ENCODE measurements at places on chromosomes 16 and 17. TPM values are rescaled to one million over a fixed set of nuclear protein-coding genes. Genes with fewer than 3 reads are reported as not detected.

The PRSS53 gene
- 1.9 TPM for total RNA-seq

The SLC16A13 gene
- 0.96 TPM for total RNA-seq

The SUPT6H gene
- 27.6 TPM for total RNA-seq

The KRTAP4-2 gene
- total RNA-seq: not detected

The LRRC3C gene
- total RNA-seq: not detected

The SERPINF2 gene
- total RNA-seq: not detected

The CNGB1 gene
- not detected for total RNA-seq

The EPN3 gene
- total RNA-seq: not detected

The CHST4 gene
- total RNA-seq: 0.47 TPM

The KCNJ12 gene
- 5.2 TPM for total RNA-seq

The KRT27 gene
- not detected for total RNA-seq

The KRT36 gene
- not detected for total RNA-seq

The C1QL1 gene
- total RNA-seq: 6.1 TPM

The KAT7 gene
- total RNA-seq: 31.0 TPM

The ELMO3 gene
- total RNA-seq: not detected

The KRTAP9-4 gene
- not detected for total RNA-seq

The ABCA9 gene
- not detected for total RNA-seq

The PSMC3IP gene
- total RNA-seq: 5.6 TPM

The NTN3 gene
- total RNA-seq: not detected

The GSDMA gene
- total RNA-seq: not detected

The NTHL1 gene
- total RNA-seq: 74.7 TPM

The LITAFD gene
- not detected for total RNA-seq

Measured in MG63 (cell line).